ENCODE measurements at places on chromosomes 11 and 22.

GRCh38 chr11:67999704-68000103 lies 4.2 kb downstream of the UNC93B1 start:
- no peak for DNase-seq

DNA sequence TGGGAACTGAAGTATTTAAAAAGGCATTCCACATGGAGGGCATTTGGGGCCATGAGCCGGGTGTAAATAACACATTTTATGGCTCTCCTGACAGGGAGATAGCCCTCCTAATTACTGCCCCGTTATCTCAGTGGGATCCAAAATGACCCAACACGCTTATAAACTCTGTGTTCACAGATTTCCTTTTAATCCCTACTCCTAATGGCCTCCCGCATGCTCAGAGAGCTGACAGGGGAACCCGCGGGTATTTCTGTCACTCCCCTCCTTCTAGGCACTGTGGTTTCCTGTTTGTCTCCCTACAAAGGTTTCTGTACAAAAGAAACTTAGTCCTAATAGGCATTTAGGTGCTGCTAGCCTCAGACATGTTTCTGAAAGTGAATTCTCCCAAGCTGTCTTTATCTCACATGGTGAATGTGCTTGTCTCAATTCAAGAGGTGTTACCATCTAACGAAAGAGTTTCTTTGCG lies 202.8 kb upstream of the SEZ6L start:
- no peak for DNase-seq

DNA sequence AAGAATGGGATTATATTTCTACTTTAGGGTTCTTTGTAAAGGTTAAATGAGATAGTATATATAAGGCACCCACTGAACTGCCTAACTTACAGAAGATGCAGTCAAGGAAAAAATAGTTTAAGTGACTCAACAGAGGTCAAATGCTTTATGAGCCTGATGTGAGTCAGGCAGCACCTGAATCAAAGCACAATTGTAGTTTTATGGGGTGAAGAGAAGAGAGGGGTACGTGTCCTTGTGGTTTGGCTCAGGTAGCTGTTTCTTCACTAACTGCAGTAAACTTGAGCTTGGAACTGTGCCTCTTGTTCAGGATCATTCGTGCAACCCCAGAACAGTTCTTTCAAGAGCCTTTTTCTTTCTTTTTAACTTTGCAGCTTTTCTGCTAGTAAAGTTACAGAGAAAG lies 125.2 kb upstream of the SPON1 start:
- DNase-seq = no peak

DNA sequence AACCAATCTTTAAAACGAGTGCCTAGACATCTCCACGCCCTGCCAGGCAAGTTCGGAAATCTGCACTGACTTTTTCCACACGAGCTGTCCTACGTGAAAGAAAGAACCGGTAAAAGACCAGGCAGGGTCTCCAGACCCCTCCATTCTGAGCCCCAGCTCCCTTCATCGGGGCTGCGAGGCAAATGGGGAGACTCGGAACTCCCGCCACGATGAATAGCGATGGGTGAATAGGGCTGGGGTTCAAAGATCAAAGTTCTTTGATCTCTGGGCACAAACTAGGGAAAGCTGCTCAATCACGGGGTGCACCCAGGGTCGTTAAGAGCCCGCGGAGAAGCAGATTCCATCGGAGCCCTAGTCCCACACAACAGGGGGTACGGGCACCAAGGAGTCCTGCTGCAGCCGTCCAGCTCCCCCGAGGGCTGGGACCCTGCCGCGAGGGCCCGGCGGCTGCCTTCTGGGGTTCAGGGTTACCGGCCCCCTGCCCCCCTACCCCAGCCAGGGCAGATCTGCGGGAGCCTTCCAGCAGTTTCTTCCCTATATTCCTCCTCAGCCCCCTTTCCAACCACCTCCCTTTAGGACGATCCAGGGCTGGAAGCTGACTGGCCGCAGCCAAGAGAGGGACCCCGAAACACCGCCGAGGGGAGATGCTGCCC lies 1.1 kb downstream of the LRP4 start:
- peak; percentile 48 for DNase-seq

- DNase-seq = no peak
Measured at GRCh38 chr11:58391879-58392278, 14.8 kb downstream of the OR5B3 start.

Data from A549 (cell line).